Chondrocyte (in vitro differentiated cells): ENCODE measurements at places on chromosomes 7 and 10. TPM values are rescaled to one million over a fixed set of nuclear protein-coding genes. Genes with fewer than 3 reads are reported as not detected.

Gene SLC29A4
- 6.6 to 10.4 TPM (median 9.7 TPM) in 3 replicates for total RNA-seq

Gene AKR1D1
- total RNA-seq, result not detected in 3 replicates

Gene PKD2L1
- total RNA-seq, result not detected in 3 replicates

Gene ATOH7
- total RNA-seq, result not detected in 3 replicates

Gene NDUFA5
- 46.4 to 78.1 TPM (median 52.3 TPM) in 3 replicates for total RNA-seq

Gene TCTN3
- total RNA-seq, result 32.7 to 54.6 TPM (median 35.8 TPM) in 3 replicates

DNA sequence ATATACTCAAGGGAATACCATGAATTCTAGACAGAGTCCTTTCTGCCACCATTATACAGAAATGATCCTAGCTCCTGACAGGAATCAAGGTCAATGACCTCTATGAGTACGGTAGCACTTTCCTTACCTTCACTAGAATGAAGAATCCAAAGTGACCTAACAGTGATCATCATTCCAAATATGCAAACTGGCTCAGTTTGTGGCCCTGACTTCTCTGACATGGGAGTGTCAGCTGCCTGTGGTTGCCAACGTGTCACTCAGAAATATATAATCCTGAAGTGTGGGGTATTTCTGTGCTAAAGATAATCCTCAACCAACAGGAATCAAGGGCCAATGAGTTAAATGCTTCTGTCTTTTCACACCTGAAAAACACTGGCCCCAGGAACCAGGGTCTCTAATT is 45.7 kb downstream of the COPG2 start:
- H3K36me3 ChIP-seq, result peaks cover 12% of the 10 kb centered on the region
- DNase-seq, result no peak
- no peaks in the 10 kb centered on the region for H3K27me3 ChIP-seq

DNA sequence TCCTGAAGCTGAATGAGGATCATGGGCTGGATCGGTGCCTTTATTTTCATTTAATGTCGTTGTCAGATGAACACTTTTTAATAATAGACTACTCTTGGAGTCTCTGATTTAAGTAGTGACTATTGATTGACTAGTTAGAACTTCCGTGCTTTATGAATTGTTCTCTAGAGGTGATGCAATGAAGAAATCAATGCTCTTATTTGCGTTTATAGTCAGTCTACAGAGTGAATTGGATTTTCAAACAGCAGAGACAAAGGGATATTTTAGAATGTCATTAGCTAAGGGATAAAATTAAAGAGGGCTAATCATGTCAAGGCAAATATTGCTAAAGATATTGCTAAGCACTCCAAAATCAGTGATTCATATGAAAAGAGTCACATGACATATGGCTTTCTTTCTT is 652.0 kb upstream of the NRP1 start:
- H3K4me1 ChIP-seq, result no peaks in the 10 kb centered on the region
- H3K27ac ChIP-seq, result no peak overlapping the region
- H3K36me3 ChIP-seq, result no peaks in the 10 kb centered on the region
- no peak overlapping the region for H3K4me3 ChIP-seq

GRCh38 chr7:120108376-120108775 is 164.6 kb upstream of the KCND2 start:
- peaks cover 1% of the 10 kb centered on the region for H3K36me3 ChIP-seq
- no peaks in the 10 kb centered on the region for H3K27me3 ChIP-seq
- no peak overlapping the region for H3K27ac ChIP-seq
- no peak overlapping the region for H3K4me3 ChIP-seq
- no peaks in the 10 kb centered on the region for H3K4me1 ChIP-seq

- H3K27me3 ChIP-seq, result peaks cover 38% of the 10 kb centered on the region
- H3K36me3 ChIP-seq, result no peaks in the 10 kb centered on the region
- no peak overlapping the region for H3K27ac ChIP-seq
- DNase-seq, result no peak
- peak overlapping the region; percentile 50 for H3K4me3 ChIP-seq
- H3K4me1 ChIP-seq, result peaks cover 4% of the 10 kb centered on the region
These were observed 69.8 kb upstream of the BAIAP2L1 start for GRCh38 chr7:98470485-98471240.

DNA sequence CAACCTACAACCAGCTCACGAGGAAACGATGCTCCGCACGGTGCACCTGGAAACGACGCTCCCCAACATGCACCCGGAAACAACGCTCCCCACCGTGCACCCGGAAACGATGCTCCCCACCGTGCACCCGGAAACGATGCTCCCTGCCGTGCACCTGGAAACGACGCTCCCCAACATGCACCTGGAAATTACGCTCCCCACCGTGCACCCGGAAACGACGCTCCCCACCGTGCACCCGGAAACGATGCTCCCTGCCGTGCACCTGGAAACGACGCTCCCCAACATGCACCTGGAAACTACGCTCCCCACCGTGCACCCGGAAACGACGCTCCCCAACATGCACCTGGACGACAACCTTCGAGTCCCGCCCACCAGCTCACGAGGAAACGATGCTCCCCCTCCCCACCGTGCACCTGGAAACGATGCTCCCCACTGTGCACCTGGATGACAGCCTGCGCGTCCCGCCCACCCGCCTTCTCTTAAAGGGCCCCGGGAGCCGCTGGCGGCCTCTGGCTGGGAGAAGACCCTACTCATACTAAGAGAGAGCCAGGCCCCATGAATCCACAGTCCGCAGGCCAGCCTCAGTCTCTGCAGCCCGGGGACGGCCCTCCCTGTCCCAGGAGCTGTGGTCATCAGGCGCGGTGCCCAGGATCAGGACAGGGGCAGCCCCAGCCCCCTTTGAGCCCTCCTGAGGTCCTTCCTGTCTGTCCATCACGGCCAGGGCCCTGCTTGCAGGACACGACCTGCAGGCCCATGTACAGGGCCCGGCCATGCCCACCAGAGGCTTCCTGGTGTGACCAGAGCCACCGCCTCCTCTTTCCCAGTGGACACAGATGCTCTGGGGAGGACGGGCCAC is 98.3 kb downstream of the PDGFA start:
- no peak overlapping the region for H3K4me3 ChIP-seq
- H3K4me1 ChIP-seq, result peaks cover 11% of the 10 kb centered on the region
- H3K27me3 ChIP-seq, result no peaks in the 10 kb centered on the region
- peaks cover 2% of the 10 kb centered on the region for H3K36me3 ChIP-seq

- peaks cover 15% of the 10 kb centered on the region for H3K36me3 ChIP-seq
- no peak for DNase-seq
- peaks cover 6% of the 10 kb centered on the region for H3K4me1 ChIP-seq
- no peaks in the 10 kb centered on the region for H3K27me3 ChIP-seq
These were observed 99.2 kb downstream of the DLG5 start for GRCh38 chr10:77827366-77827765.

DNA sequence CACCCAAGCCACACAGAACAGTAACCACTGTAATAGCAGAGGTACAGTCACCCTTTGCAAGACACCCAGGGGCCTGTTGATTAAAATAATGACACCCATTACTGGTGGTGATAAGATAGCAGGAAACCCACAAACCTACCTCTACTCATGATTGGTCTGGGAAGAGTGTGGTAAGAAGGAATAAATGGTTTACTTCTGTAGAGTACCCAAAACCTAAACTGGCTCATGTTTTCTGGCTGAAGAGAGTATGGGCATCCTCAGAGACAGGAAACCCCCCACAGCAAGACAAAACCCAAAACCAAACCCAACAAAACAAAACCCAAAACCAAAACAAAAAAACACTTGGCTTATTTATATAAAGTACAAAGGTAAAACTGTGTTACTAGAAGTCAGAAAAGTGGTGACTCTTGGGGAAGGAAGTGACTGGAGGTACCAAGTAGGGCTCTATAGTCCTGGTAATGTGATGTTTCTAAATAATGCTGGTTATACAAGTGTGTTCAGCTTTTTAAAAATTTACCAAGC is 15.5 kb upstream of the DNAJB12 start:
- H3K27me3 ChIP-seq, result no peaks in the 10 kb centered on the region
- H3K4me1 ChIP-seq, result peaks cover 3% of the 10 kb centered on the region
- peaks cover 8% of the 10 kb centered on the region for H3K36me3 ChIP-seq
- no peak overlapping the region for H3K27ac ChIP-seq
- DNase-seq, result no peak

DNA sequence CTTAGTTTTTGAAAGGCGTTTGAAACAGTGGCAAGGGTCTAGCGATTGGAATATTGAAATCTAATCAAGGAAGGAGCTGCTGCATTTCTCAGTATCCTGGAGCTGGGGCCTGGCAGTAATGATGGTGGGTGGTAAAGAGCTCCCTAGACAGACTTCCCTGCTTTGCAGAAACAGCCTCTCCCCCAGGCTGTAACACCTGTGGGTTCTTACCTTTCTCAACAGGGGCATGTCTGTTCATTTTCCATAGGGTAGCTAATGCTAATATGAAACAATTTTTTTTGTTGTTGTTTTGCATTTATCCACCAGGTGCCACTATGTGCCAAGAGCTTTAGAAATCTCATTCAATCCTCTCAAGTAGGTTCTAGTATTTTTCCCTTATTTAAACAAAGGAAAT is 345.5 kb downstream of the REEP3 start:
- H3K4me3 ChIP-seq, result no peak overlapping the region
- DNase-seq, result no peak
- peaks cover 39% of the 10 kb centered on the region for H3K27me3 ChIP-seq
- H3K36me3 ChIP-seq, result no peaks in the 10 kb centered on the region
- no peak overlapping the region for H3K27ac ChIP-seq
- peaks cover 11% of the 10 kb centered on the region for H3K4me1 ChIP-seq
